ENCODE measurements at places on chromosomes 5 and 9.

DNA sequence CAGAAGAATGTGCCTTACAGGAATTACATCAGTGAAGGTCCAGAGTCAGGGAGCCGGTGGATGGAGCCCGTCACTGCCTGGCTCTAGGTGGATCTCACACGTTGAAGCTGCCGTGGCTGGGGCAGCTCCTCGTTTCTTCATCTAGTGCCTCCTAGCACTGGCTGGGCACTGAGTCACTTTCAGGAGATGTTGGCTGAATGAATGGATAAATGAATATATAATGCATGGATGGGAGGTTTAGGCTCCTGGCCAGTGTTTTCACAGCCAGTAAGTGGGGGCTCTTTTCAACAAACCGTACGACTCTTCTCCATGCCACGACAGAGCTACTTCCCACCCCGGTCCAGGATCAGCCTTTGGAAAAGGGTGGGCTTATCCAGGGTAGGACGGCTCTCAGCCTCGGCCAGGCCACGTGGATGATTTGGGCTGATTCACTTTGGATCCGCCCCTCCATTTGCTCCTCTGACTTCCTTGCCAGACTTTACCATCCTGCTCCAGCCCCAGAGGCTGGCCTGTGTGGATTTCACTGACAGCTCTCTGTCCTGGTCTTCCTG lies 1.3 kb upstream of the SH3PXD2B start:
- H3K27me3 ChIP-seq: no peaks in the 10 kb centered on the region
- no peak for DNase-seq
- H3K4me1 ChIP-seq: peaks cover 32% of the 10 kb centered on the region
- H3K4me3 ChIP-seq: no peak overlapping the region
- no peak overlapping the region for H3K27ac ChIP-seq

- H3K27me3 ChIP-seq: no peaks in the 10 kb centered on the region
- no peaks in the 10 kb centered on the region for H3K36me3 ChIP-seq
- no peak overlapping the region for H3K27ac ChIP-seq
- no peak for DNase-seq
- no peaks in the 10 kb centered on the region for H3K4me1 ChIP-seq
Measured at GRCh38 chr5:11130131-11130530, 369.1 kb upstream of the DAP start.

DNA sequence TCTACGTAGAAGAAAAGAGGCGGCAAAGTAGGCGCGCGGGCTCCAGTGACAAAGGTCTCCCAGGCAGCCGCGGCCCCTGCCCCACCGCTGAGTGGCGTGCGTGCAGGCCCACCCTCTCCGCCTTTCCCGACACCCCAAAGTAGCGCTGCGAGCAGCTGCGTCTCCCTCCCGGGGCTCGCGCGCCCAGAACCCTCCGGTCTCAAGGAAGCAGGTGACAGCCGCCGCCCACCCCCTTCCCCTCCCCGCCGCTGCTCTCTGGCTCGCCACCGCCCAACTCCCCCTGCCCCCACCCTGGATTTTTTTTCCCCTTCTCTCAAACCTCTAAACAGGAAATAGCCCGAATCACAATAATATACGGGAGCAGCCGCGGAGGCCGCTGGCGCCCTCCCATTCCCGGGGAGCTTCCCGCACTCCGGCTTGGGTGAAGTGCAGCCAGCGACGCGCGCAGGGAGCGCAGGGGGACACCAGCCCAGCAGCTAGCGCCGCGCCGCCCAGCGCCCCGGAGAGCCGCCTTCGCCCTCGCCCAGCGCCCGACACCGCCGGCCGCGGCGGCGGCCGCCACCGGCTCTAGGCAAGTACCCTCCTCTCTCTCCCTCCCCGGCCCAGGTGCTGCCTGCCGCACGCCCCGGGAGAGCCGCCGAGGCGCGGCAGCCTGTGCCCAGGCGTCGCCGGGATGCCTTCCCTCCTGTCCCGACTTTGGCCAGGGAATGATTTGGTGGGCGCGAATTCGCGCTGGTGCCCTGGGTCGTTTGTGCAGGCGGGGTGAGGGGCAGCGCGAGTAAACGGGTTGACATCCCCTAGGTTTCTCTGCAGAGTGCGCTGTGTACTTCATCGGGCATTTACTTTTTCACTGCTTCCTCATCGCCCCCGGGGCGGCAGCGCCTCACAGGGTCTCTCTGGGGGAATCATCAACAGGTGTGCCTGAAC lies 52.7 kb upstream of the TJP2 start:
- H3K4me1 ChIP-seq: peaks cover 14% of the 10 kb centered on the region
- DNase-seq: no peak
- H3K36me3 ChIP-seq: no peaks in the 10 kb centered on the region
- H3K27me3 ChIP-seq: no peaks in the 10 kb centered on the region

GRCh38 chr5:54323495-54323894 lies 13.1 kb upstream of the ARL15 start:
- no peak overlapping the region for H3K27ac ChIP-seq
- H3K36me3 ChIP-seq: no peaks in the 10 kb centered on the region
- H3K4me3 ChIP-seq: no peak overlapping the region
- H3K4me1 ChIP-seq: no peaks in the 10 kb centered on the region
- DNase-seq: no peak

- no peak for DNase-seq
- H3K27me3 ChIP-seq: no peaks in the 10 kb centered on the region
- no peaks in the 10 kb centered on the region for H3K36me3 ChIP-seq
- no peak overlapping the region for H3K4me3 ChIP-seq
- H3K27ac ChIP-seq: no peak overlapping the region
Measured at GRCh38 chr5:78765116-78765515, 116.5 kb upstream of the LHFPL2 start.

GRCh38 chr5:175443514-175444059 lies 395 bp downstream of the DRD1 start:
- H3K4me1 ChIP-seq: no peaks in the 10 kb centered on the region
- no peaks in the 10 kb centered on the region for H3K36me3 ChIP-seq
- H3K27ac ChIP-seq: no peak overlapping the region
- H3K4me3 ChIP-seq: no peak overlapping the region
- H3K27me3 ChIP-seq: peaks cover 27% of the 10 kb centered on the region

- no peaks in the 10 kb centered on the region for H3K36me3 ChIP-seq
- no peak overlapping the region for H3K4me3 ChIP-seq
- no peaks in the 10 kb centered on the region for H3K27me3 ChIP-seq
Measured at GRCh38 chr9:78214492-78214891, 21.4 kb upstream of the CEP78 start.

DNA sequence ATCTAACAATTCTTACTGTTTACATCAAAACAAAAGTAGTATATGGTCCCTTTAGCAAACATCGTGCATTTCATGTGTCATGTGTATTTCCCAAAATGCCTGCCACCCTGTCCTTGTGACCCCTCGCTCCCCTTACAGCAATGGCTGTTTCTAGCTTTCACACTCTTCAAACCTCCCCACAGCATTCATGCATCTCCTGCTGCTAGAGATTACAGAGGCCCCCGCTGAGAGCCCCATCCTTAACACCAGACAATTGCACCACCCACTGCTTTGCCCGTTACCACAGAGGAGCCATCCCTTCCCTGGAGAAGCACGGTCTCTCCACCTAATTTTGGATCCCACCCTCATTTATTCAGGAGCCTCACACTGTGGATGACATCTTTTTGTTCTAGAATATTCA lies 149.7 kb upstream of the IRX4 start:
- H3K27ac ChIP-seq: no peak overlapping the region
- no peaks in the 10 kb centered on the region for H3K36me3 ChIP-seq
- no peaks in the 10 kb centered on the region for H3K4me1 ChIP-seq
- H3K4me3 ChIP-seq: no peak overlapping the region
- no peak for DNase-seq
- H3K27me3 ChIP-seq: peaks cover 4% of the 10 kb centered on the region

- no peak overlapping the region for H3K27ac ChIP-seq
- H3K4me3 ChIP-seq: no peak overlapping the region
- no peak for DNase-seq
- peaks cover 14% of the 10 kb centered on the region for H3K4me1 ChIP-seq
Measured at GRCh38 chr5:17004441-17005106, 68.5 kb upstream of the MYO10 start.

GRCh38 chr9:116337015-116337414 lies 183.4 kb downstream of the PAPPA start:
- no peak overlapping the region for H3K4me3 ChIP-seq
- no peaks in the 10 kb centered on the region for H3K36me3 ChIP-seq
- no peaks in the 10 kb centered on the region for H3K27me3 ChIP-seq
- H3K27ac ChIP-seq: no peak overlapping the region
- no peak for DNase-seq
- H3K4me1 ChIP-seq: no peaks in the 10 kb centered on the region

DNA sequence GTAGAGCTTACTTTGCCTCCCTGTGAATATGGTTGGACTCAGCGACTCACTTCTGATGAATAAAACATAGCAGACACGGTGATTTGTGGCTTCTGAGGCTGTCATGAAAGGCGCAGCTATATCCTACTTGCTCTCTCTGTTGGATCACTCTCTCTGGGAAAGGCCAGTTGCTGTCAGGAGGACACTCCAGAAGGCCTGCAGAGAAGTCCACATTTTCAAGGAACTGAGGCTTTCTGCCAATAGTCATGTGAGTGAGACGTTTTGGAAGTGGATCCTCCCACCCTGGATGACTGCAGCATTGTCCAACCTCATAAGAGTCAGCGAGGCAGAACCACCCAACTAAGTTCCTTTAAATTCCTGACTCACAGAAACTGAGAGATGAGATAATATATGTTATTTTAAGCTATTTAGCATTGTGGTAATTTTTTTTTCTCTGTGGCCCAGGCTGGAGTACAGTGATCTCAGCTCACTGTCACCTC lies 156.0 kb upstream of the MAST4 start:
- no peak overlapping the region for H3K4me3 ChIP-seq
- H3K27me3 ChIP-seq: no peaks in the 10 kb centered on the region
- no peak for DNase-seq
- no peak overlapping the region for H3K27ac ChIP-seq
- no peaks in the 10 kb centered on the region for H3K4me1 ChIP-seq
- no peaks in the 10 kb centered on the region for H3K36me3 ChIP-seq

All from keratinocyte (primary cell).